ENCODE measurements at places on chromosomes 5 and 9.

- DNase-seq = no peak
Observed at GRCh38 chr9:93659044-93659836, 82.9 kb downstream of the PHF2 start.

DNA sequence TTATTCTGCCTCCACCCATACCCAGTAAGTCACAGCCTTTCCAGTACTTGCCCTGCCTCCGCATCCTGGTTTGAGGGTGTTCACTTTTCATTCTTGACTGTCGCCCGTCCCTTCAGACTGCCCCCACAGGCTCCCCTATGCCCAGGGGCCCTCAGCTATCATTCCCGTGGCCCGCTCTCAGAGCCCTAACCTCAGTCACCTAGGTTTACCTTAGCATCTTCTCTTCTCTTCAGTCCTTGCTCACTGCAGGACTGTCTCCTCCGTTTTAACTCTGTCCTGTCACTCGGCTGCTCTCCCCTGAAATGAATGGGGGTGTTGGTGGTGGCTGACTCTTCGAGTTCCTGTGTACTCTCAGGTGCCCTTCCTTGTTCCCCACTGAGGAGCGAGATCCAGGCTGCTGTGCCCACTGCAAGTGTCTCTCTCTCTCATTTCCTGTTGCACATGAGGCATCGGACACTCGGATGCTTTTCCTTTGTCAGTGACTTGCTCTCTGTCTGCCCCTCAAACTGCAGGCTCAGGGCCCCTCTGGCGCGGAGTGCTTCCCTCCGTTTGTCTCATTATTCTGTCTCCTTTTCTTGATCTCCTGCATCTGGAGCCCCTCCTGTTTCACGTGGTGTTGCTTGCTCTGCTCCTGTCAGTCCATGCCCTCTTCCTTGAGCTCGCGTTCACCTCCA lies 89.8 kb downstream of the CACNA1B start:
- DNase-seq = no peak

GRCh38 chr5:173717959-173718358 lies 101.5 kb upstream of the BOD1 start:
- DNase-seq = no peak

- DNase-seq = no peak
Observed at GRCh38 chr5:123876276-123876790, 364.4 kb downstream of the CSNK1G3 start.

- no peak for DNase-seq
Observed at GRCh38 chr9:87464110-87464991, 33.3 kb upstream of the DAPK1 start.

- DNase-seq = no peak
Observed at GRCh38 chr5:97224112-97224750, 41.2 kb upstream of the RIOK2 start.

DNA sequence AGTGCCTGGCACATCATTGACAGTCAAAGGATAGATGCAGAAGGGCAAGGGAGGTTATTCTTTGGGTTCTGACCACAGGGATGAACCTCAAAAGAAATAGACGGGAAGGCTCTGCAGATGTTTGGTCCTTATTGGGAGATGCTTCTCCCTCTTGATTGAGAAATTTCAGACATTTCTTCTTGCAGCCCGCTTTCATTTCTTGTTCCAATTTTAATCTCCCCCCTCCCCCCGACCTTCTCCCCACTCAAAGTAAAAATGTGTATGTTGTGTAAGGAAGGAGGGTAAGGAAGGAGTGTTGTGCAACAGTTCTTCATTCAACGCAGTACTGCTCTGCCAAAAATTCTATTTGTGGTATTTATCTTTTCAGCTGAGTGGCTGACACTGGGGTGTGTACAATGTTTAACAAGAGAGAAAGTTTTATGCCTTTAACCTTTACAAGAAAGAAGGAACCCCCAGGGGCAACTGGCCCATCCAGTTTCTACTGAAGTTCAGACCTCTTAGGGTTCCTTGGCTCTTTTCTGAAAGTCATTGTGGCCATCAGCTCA lies 46.3 kb upstream of the TNFSF15 start:
- DNase-seq = no peak

All from NCI-H187 (cell line).